NCI-H1417 (cell line): ENCODE measurements at places on chromosomes 5 and 9.

- no peak for DNase-seq
These were observed 202.7 kb upstream of the CDKN2B start for GRCh38 chr9:22211588-22212360.

DNA sequence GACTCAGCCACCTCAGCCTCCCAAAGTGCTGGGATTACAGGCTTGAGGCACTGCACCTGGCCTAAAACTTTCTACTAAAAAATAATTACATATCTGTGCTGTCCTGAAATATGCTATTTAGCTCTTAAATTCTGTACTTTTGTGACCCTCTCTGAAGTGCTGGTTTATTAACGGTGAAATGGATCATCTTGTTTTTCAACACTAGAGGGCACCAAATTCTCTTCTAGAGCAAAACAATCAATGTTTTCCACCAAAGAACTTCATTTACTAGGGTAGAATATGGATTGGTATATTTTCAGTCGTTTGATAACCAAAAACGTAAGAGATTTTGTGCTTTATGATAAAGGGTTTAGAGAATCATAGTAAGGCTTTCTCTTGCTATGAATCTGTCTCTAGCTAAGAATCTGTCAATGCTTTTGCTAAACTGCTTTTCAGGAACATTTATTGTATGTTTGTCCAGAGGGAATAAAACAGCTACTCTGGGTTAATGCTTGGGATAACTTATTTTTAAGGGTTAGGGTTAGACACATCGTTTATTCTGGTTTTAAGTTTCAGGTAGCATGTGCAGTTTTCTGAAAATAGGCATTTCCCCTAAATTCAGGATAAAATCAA, 63.6 kb downstream of the RNF180 start:
- peak; percentile 3 for DNase-seq

DNA sequence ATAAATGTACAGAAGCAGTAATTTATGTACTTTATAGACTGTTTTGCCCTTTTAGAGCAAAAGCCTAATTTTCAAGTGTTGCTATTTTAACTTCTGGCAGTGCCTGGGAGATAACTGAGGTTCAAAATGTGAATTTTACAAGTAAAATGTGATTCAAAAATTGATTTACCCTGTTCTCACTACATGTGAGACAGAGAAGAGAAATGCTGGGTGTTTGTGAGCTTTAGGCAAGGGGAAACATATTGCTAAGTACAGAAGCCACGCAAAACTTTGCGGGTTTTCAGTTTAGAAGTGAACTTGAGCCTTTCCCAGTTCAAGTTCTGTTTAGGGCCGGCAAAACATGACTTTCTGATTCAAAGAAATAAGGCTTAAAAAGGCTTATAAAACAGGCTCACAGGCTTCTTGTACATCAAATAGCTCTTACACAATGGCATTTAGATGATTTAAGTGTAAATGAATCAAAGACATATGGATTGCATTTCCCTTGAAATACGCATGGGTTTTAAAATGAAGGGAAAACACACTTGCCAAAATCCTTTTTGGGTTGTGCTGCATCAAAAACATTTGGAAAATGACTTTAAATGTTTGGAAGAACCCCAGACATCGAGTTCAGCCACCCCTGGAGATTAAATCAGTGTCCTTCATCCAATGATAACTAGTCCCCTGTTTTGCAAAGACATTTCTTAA, 370.8 kb upstream of the MEF2C start:
- DNase-seq, result no peak

GRCh38 chr5:108381350-108381953, 446 bp downstream of the FBXL17 start:
- peak; percentile 78 for DNase-seq
